ENCODE measurements at places on chromosomes 13 and 19. TPM values are rescaled to one million over a fixed set of nuclear protein-coding genes. Genes with fewer than 3 reads are reported as not detected.
A peak's percentile ranks its signal among the peaks of the same experiment; 100 is the strongest.

C19orf33 gene
- total RNA-seq, result 19.5 TPM

PNMA8B gene
- 0.47 TPM for total RNA-seq

TINCR gene
- not detected for total RNA-seq

- no peaks in the 10 kb centered on the region for H3K27me3 ChIP-seq
- H3K36me3 ChIP-seq, result peaks cover 6% of the 10 kb centered on the region
- H3K4me1 ChIP-seq, result peaks cover 39% of the 10 kb centered on the region
- no peak overlapping the region for H3K27ac ChIP-seq
These were observed 121.9 kb downstream of the ESD start for GRCh38 chr13:46675016-46675415.

GRCh38 chr19:53013621-53014020 lies at the start of gene ERVV-1:
Gene ERVV-1, plus strand, starts transcription at chr19:53013921. Its CDS starts 170 bp downstream, at chr19:53014091.
- no peaks in the 10 kb centered on the region for H3K36me3 ChIP-seq
- no peaks in the 10 kb centered on the region for H3K4me1 ChIP-seq
- H3K4me3 ChIP-seq, result no peak within 1 kb of the TSS
- H3K27me3 ChIP-seq, result no peaks in the 10 kb centered on the region

DNA sequence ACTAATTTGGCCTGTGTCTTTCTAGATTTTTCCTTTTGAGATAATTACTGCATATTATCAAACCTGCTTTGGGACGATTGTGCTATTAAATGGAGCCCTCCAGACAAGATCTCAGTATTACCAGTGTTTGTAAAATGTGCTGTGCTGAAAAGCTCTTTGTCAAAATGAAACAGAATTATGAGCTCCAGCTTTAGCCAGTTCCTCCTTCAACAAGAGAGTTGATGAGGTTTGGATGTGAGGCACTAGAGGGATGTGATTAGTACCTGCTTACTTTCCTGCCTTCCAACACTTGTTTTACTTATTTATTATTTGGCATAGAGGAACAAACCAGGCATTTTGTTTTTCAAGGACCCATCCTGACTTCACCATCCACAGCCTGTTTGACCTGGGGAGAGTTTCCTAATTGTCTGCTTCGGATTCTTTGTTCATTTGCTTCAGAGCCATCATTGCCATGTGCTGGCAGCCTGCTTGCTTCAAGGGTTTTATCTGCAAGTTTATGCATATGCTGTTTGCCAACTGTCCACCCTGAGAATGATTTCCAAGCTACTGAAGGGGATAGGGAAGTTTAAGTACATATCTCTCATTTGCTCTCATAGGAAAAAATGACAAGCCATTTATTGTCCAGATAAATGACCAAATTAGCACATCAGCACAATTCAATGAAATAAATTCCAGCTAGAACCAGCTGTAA lies 32.9 kb upstream of the CPB2 start:
- H3K36me3 ChIP-seq, result no peaks in the 10 kb centered on the region
- no peak overlapping the region for H3K27ac ChIP-seq
- H3K27me3 ChIP-seq, result no peaks in the 10 kb centered on the region

DNA sequence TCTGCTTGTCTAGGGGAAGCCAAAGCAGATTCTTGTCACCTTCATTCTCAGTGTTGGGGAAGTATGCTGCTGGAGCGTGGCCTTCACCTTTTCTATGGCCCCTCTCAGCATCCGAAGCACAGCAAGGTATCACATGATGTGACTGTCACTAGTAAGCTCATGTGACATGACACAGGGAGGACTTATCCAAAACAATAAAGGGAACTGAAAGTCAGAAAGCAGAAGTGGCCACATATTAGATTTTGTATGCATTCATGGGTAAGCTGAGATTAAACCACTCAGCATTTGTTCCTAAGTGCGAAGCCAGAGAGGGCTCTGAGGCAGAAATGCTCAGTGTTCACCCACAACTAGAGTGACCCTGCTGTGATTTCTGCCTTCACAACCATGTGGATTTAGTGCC lies 72.8 kb upstream of the PCDH8 start:
- no peaks in the 10 kb centered on the region for H3K36me3 ChIP-seq
- no peak overlapping the region for H3K27ac ChIP-seq
- H3K27me3 ChIP-seq, result peaks cover 6% of the 10 kb centered on the region
- no peak overlapping the region for H3K4me3 ChIP-seq
- no peak for DNase-seq

- H3K27me3 ChIP-seq, result no peaks in the 10 kb centered on the region
- no peak overlapping the region for H3K27ac ChIP-seq
- peaks cover 5% of the 10 kb centered on the region for H3K4me1 ChIP-seq
- DNase-seq, result no peak
- no peaks in the 10 kb centered on the region for H3K36me3 ChIP-seq
These were observed 3.9 kb downstream of the SLC25A41 start for GRCh38 chr19:6429419-6430221.

- no peaks in the 10 kb centered on the region for H3K27me3 ChIP-seq
- no peaks in the 10 kb centered on the region for H3K36me3 ChIP-seq
These were observed 34.6 kb upstream of the FARP1 start for GRCh38 chr13:98108341-98108740.

DNA sequence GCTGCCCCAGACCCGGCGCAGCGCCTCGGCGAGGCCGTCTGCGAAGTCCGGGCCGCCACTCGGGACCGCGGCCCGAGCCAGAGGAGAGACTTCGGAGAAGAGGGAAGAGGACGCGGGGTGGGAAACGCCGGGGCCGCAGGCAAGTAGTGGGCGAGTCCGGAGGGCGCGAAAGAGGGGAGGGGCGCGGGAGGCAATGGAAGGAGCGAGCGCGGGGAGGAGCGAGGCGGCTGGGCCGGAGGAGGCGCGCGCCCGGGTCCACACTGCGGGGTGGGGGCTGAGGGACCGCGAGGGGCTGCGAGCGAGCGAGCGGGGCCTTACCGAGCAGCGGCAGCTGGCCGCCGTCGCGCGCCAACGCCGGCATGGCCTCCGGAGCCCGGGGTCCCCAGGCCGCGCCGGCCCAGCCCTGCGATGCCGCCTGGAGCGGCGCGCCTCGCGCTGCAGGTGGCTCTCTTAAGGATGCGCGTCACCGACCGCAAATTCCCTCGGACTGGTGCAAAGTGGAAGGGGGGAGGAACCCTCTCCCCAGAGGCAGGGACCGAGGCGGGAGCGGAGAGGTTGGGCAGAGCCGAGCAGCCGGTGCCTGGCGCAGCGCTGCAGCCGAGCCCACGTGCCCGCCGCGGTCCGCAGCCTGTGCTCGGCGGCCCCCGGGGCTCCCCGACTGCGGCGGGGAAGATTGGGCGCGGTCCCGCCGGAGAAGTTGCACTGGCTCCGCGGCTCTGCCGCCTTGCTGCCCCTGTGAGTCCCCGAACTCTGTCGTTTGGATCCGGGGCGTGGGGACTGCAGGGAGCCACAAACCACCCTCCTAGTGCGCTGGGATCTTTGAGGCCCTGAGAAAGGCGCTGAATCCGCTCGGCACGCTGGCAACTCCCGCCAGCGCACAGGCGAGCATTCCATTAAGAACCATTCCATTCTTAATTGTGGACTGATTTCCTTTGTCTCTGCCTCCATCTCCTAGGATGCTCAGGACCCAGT lies at the start of gene FLT3:
FLT3 (minus strand) TSS at position 427 of the 972 bp plus-strand sequence; CDS start at position 361, 66 bp downstream.
- H3K27me3 ChIP-seq, result peaks cover 29% of the 10 kb centered on the region
- no peak within 1 kb of the TSS for H3K27ac ChIP-seq
- peak within 1 kb of the TSS; percentile 40 for H3K4me3 ChIP-seq
- no peaks in the 10 kb centered on the region for H3K36me3 ChIP-seq
- H3K4me1 ChIP-seq, result peaks cover 27% of the 10 kb centered on the region

- no peak overlapping the region for H3K4me3 ChIP-seq
- H3K27ac ChIP-seq, result no peak overlapping the region
- no peak for DNase-seq
- H3K36me3 ChIP-seq, result no peaks in the 10 kb centered on the region
These were observed 74.4 kb upstream of the FARP1 start for GRCh38 chr13:98068521-98068920.

DNA sequence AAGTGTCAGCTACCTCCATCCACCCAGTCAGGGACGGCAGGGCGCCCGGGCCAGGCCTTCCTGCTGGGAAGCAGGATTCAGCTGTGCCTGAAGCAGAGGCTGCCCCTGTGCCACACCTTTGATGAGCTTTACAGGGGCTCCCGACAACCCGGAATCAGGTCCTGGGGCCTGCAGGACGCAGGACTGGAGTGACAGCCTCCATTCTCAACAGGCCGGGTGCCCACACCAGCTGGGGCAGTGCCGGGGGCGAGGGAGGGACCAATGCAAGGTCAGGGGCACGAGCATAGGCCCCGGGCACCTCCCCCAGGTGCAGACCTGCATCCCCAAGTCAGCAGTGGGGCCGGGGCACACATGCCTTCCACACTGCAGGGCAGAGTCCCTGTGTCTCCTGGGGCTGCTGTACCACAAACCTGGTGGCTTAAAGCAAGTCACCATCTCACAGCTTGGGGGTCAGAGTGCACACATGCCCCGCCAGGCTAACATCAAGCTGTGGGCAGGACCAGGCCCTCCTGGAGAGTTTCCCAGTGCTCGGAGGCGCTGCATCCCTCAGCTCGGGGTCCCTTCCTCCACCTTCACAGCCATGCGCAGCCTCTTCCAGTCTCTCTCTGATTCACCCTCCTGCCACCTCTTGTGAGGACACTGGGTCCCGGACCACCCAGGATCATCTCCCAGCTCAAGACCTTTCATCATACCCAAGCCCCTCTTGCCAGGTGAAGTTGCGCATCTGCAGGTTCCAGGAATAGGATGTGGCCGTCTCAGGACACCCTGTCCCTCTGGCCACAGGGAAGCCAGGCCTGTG lies 13.4 kb downstream of the UBXN6 start:
- no peak overlapping the region for H3K4me3 ChIP-seq
- no peaks in the 10 kb centered on the region for H3K27me3 ChIP-seq
- peaks cover 54% of the 10 kb centered on the region for H3K36me3 ChIP-seq
- DNase-seq, result no peak
- peaks cover 8% of the 10 kb centered on the region for H3K4me1 ChIP-seq
- H3K27ac ChIP-seq, result no peak overlapping the region
